ENCODE measurements at places on chromosomes 1 and 21.

- DNase-seq = no peak
Observed at GRCh38 chr1:52693843-52694242, 4.3 kb downstream of the COA7 start.

DNA sequence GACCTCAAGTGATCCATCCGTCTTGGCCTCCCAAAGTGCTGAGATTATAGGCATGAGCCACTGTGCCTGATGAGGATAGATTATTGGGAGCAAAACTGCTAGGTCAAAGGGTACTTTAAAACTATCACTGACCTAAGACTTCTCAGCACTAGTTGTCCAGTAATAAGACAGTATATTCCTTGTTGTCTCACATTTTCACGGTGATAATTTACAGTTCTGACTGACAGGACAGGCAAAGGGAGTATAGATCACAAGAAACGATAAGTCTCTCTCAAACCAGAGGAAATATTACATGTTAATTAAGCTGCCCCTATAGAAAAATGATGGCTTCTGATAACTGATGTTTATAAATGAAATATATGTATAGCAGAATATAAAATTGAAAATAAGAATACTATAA lies 3.7 kb downstream of the MRPS14 start:
- DNase-seq = no peak

GRCh38 chr1:223153177-223154119 lies 10.4 kb upstream of the TLR5 start:
- DNase-seq = no peak

GRCh38 chr21:39016740-39017315 lies 166.4 kb downstream of the PSMG1 start:
- DNase-seq = no peak

- DNase-seq = no peak
Observed at GRCh38 chr1:228085287-228085951, 2.9 kb downstream of the ARF1 start.

- DNase-seq = peak; percentile 31
Observed at GRCh38 chr1:246450611-246451251, 56.3 kb downstream of the SMYD3 start.

- DNase-seq = no peak
Observed at GRCh38 chr21:25577424-25578055, 29.7 kb downstream of the MRPL39 start.

DNA sequence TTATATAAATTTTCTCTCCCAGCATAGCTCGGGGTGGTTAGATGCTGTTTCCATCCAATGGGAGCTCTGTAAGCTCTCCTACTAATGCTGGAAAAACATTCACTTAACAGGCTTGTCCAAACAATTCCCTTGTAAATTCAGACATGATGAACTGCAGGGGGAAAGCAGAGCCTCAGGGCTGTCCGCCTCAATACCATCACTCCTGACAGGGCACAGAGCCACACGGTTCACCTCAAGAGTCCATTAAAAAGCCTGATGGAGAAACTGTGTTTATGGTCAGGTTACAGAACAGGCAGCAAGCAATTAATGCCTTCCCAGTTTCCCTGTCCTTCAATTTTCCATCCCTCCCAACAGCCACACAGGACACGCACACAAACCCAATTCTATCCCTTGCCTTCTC lies 171.0 kb downstream of the BRINP2 start:
- DNase-seq = no peak

DNA sequence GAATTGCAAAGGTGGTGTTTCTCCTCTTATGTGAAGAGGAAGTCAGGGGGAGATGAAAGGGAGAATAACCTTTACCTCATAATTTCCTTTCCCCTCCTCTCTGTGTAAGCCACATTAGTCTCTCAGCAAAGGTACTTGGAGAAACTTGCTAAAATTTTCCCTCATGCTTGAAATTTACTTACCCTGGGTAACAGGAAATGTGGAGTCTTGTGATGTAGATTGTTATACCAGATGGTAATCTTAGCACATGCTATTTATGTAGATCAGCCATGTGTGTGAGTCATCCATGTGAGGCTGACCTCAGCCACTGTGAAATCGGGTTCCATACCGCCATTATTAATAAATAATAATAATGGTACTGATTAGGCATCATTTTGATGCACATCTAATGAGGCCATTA lies 128.4 kb downstream of the TGFB2 start:
- DNase-seq = no peak

DNA sequence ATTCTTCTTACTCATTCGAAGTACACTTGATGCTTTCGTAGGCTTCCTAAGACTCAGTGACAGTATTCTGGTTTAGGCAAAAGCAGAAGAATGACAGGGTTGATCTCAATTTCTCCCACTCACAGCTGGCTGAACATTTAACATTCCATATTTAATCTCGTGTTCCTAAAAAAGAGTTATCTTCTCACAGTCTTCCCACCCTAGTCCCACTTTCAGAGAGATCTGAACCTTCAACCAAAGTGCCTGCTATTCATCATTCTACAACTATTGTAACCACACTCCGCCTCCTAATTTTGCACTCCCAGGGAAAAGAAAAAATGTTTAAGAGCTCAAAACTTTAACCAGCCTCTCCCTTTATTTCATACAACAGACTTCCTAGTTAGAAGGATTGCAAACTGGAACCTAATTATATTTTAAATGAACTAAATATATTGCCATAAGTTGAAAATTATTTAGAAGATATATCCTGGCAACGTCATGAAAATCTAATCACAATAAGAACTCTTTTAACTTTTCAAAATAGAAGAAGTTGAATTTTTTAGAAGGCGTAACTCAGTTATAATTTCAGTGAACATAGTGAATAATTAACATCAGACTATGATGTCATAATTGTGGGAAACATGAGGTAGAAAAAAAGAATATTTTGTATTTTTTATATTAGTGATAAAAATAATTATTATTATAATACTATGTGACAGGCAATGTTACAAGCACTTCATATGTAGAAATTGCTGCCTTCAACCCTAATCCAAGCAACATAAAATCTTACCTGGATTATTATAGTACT lies 540.9 kb upstream of the ADGRL2 start:
- DNase-seq = no peak

- no peak for DNase-seq
Observed at GRCh38 chr1:230335861-230336522, 90.1 kb downstream of the PGBD5 start.

GRCh38 chr1:17618558-17619247 lies 79.2 kb downstream of the ARHGEF10L start:
- DNase-seq = no peak

- DNase-seq = no peak
Observed at GRCh38 chr21:37461479-37461878, 94.9 kb downstream of the DYRK1A start.

- no peak for DNase-seq
Observed at GRCh38 chr1:94805912-94806311, 14.2 kb upstream of the SLC44A3 start.

DNA sequence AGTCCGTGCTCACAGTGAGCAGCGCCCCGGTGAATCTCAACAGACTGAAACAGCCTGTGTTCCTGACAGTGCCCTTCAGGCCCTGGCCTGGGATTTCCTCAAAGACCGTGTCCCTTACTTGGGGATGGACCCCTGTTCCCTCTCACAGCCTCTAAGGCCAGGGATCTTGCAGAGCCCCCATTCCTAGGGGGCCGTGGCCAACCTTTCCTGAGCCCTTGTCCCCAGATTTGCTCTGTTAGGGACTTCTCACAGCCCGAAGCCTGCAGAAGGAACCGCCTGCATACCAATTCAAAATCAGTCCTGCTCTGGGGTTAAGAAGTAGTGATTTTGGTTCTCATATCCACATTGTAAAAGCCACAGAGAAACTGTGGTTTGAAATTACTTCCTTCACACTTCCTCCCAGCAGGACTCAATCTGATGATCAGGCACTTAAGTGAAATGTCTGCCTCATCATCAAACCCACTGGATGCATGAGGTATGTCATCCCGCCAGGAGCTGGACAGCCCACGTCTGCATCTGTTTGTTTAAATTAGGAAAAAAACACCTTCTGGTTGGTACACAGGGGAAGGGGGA lies 14.9 kb downstream of the ABCA4 start:
- DNase-seq = no peak

DNA sequence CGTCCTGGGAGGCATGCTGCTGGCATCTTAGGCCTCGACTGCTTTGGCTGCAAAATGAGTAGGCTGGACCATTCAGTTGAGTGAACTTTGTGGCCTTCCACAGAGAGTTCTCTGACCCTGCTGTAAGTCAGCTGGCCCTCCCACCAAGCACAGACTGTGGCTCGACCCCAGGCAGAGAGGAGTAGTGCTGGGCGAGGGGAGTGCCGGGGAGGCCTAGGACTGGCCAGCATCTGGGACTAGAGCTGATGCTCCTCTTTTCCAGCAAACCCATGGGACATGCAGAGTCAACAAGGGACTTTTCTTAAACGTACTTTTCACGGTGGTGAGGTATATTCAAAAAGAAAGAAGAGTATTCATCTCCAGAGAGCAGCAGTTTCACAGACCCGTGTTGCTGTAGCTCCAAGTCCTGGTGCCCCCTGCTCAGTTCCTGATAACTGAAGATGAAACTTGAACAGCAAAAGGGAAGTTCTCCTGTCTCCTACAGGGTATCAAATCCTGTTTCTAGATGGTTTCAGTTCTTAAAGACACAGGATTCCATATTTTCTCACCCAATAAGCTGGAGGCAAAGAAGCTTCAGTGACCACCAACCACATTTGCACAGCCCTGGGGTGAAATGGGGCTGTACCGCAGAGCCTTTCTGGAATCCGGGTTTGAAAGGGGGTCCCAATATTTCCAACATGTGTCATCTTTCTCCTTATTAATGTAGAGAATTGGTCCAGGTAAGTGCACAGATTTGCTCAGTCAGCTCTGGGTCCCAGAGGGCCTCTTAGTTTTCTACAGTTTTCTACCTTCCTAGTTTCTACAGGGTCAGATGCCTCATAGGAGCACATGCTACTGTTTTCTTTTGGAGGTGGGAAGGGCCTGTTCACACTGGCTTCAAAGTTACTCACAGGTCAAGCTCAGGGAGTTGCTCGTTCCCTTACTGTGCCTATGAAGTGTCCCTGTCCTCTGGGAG lies 20.9 kb downstream of the BATF3 start:
- DNase-seq = no peak

GRCh38 chr1:17075470-17076255 lies 21.8 kb upstream of the SDHB start:
- DNase-seq = peak; percentile 34

DNA sequence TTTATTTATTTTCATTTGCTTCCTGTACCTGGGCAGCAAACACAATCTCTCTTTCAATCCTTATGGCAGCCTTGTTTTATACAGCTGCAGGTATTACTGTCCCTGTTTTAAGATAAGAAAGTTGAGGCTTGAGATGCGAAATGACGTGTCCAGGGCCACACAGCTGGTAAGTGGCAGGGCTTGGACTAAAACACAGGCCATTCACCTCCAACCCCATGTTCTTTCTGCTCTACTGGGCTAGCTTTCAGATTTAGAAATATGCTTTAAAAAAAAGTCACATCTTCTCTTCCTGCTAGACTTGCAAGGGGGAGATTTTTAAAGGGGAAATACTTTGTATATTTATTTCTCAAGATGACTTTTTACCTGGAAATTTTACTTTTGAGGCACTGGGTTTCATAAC lies 62.8 kb downstream of the CNST start:
- DNase-seq = no peak

DNA sequence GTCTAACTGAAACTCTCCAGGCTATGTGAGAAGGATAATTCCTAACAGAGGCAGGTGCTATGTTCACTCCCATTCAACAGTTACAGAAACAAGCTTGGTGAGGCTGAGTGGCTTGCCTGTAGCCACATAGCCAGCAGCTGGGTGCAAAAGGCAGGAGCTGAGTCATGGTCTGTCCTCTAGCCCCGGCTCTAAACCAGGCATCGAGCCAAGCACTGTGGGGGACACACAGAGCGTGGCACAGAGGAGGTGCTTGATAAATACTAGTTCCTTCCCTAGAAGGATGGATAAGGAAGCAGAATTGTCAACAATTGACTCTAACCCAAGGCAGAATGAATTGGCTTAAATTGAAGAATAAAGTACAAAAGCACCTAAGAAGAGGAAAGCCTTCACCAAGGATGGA lies 10.4 kb upstream of the KCNA2 start:
- no peak for DNase-seq

DNA sequence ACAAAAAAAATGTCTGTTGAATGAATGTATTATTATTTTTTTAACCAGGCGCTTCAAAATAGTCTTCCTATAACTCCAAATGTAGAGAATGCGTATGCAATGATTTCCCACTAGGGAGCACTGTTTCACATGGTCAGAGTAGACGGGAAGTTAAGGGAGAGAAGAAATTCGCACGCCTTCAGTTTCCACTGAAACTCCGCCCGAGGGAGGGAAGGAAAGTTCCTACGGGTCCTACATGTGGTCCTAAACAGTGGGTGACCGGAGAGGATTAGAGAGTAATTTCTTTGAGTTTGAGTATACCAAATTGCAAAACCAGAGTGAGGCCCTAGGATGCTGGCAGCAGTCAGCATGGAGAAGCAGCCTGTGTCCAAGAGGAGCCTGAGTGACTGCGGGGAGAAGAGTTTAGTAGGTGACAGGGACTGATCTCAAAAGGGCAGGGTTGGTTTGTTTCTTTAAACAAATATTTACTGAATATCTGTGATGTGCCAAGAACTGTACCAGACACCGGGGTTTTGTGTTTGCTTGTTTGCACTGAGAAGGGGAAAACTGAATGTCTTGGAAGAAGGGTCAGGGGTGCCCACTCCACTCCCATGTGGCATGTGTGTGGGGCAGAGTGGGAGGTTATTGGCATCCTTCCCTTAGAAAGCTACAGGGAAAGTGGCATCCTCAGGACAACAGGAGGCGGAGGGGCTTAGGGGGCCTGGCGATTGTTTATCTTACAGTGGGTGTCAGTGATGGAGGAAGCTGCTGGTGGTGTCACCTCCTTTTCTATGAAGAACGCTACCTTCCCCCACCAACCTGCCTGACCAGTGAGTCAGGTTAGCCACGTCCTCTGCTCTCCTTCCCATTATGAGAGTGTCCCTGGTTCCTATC lies 22.8 kb downstream of the RNU5D-1 start:
- DNase-seq = peak; percentile 57

DNA sequence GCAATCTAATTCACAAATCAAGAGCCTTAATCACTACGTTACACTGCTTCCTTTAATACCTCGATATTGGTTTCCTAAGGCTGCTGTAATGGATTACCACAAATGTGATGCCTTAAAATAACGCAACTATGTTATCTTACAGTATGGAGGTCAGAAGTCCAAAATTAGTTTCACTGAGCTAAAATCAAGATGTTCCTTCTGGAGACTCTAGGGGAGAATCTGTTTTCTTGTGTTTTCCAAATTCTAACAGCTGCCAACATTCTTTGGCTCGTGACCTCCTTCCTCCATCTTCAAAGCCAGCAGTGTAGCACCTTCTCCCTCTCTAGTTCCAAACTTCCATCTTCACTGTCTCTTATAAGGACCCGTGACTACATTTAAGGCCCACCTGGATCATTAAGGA lies 335.0 kb upstream of the NFIA start:
- no peak for DNase-seq

DNA sequence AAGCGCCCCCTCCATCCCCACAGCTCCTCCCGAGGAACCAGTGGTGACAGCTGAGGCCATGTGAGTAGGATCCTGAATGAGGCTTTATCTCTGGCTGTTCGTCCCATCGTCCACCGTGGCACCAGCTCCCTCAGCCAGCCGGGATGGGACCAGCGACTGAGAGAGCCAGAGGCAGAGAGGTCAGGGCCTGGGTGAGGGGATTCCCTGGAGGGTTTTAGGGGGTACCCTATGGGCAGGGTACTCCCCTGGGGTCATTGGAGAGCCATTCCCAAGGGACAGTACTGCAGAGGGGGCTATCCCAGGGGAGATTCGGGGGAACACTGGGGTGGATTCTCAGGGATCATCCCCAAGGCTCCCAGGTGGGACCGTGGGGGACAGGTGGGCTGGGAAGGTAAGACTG lies 2.4 kb downstream of the TMEM125 start:
- no peak for DNase-seq

- DNase-seq = no peak
Observed at GRCh38 chr21:24123785-24124184, 1483.5 kb downstream of the MRPL39 start.
